ENCODE measurements at places on chromosomes 1 and 21. TPM values are rescaled to one million over a fixed set of nuclear protein-coding genes. Genes with fewer than 3 reads are reported as not detected.

DNA sequence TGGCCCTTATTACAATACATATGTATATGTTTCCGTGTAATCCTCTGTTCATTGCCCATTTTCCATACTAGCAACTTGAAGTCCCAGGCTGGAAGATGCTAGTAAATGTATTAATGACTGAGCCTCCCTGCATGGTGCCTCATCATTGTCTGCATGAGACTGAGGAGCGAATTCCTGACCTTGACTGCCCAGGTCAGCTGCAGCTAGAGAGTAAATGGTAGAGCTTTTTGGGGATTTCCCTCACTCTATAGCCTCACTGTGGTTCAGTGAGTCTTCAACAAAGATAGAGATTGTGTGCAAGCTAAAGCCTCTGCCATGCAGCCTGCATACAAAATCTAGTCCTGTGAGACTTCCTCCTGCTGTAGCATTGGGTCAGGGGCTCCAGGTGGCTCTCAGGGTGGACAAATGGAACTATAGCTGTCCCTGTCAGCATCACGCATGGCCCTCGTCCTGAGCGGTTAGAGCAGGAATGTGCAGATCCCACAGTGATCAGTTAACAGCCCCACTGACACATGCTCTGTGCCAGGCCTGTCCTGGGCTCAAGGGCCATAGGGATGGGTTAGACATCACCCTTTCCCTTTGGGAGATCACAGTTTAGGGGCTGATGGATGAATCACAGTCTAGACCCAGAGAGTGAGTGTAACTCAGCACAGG, 741.7 kb downstream of the MATN1 start:
- peaks cover 6% of the 10 kb centered on the region for H3K4me1 ChIP-seq
- no peak overlapping the region for H3K4me3 ChIP-seq
- no peaks in the 10 kb centered on the region for H3K36me3 ChIP-seq

Gene COL6A1
- total RNA-seq, result 156 TPM

GRCh38 chr21:45074818-45075595, 627 bp downstream of the ADARB1 start:
- H3K4me3 ChIP-seq, result peak overlapping the region; percentile 39
- H3K4me1 ChIP-seq, result peaks cover 16% of the 10 kb centered on the region
- DNase-seq, result no peak

DNA sequence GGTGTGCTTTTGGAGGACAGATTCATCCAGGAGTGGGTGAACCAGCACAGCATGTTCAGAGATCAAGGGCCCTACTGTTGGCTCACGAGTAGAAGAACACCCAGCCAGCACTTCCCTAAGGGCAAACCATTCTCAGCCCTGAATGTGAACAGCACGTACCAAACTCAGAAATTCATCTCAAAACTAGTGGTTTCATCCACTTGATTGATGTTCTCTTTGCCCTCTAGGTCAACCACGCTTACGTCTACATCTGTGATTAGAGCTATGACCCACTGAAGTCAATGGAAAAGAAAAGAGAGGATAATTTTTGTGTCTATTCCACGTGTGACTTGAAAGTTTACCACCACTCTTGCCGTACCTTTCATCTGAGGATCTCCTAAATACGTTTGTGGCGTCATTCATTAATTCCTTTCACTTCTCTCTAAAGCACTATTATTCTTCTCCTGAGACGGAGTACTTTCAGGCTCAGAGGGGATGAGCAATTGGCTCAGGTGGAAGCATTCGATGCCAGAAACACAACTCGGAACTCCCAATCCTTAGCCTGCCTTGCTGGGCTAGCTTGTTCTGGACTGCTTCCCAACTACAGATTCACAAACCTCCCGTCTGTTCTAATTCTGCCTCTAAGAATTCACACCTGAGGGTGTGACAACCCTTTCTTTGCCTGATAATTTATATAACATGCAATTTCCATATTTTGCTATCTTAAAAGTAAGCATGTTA, 57.3 kb upstream of the HIVEP3 start:
- H3K4me1 ChIP-seq, result peaks cover 3% of the 10 kb centered on the region
- H3K27ac ChIP-seq, result no peak overlapping the region
- no peak for DNase-seq
- no peak overlapping the region for H3K4me3 ChIP-seq
- H3K27me3 ChIP-seq, result no peaks in the 10 kb centered on the region
- no peaks in the 10 kb centered on the region for H3K36me3 ChIP-seq

- H3K27me3 ChIP-seq, result no peaks in the 10 kb centered on the region
- H3K27ac ChIP-seq, result no peak overlapping the region
- H3K4me1 ChIP-seq, result no peaks in the 10 kb centered on the region
- peaks cover 23% of the 10 kb centered on the region for H3K36me3 ChIP-seq
Observed at GRCh38 chr1:25967308-25967707, 30.6 kb downstream of the PAFAH2 start.

- peaks cover 60% of the 10 kb centered on the region for H3K4me1 ChIP-seq
- peaks cover 99% of the 10 kb centered on the region for H3K27me3 ChIP-seq
- peaks cover 6% of the 10 kb centered on the region for H3K36me3 ChIP-seq
- no peak for DNase-seq
Observed at GRCh38 chr1:18632783-18633421, 2.3 kb downstream of the PAX7 start.

DNA sequence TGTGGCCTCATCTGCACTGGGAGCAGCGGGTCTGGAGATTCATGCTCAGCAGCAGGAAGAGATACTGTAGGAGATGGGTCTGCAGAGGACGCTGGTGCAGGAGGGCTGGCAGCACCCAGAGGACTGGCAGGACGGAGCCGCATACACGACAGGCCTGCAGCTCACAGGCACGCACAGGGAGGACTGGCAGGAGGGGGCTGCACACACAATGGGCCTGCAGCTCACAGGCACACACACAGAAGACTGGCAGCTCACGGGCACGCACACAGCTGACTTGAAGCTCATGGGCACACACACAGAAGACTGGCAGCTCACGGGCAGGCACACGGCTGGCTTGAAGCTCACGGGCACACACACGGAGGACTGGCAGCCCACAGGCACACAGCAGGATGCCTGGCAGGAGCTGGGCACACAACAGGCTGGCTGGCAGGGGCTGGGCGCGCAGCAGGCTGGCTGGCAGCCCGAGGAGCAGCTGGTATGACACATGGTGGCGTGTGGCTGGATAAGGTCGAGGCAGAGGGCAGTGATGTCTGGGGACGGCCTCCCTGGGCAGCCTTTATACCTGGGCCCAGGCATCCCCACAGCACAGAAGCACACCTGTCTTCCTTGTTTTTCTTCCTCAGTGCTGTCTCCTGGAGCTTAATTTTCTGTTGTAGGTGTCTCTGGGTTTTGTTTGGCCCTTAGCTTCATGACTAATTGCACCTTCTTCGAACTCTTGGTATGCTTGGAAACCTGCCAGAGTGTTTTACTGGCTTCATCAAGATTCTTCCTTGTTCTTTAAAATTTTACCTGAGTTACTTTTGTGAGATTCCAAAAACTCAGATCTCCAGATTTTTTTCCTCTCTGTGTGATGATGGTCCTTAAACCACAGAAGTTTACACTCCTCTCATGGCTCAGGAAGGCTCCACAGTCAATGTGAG, at the start of gene KRTAP12-2:
Gene KRTAP12-2, minus strand, starts transcription at position 527 of the 920 bp plus-strand sequence. Its CDS starts 41 bp downstream, at position 486.
- no peaks in the 10 kb centered on the region for H3K27me3 ChIP-seq
- no peaks in the 10 kb centered on the region for H3K4me1 ChIP-seq
- DNase-seq, result no peak
- no peaks in the 10 kb centered on the region for H3K36me3 ChIP-seq
- no peak within 1 kb of the TSS for H3K27ac ChIP-seq

DNA sequence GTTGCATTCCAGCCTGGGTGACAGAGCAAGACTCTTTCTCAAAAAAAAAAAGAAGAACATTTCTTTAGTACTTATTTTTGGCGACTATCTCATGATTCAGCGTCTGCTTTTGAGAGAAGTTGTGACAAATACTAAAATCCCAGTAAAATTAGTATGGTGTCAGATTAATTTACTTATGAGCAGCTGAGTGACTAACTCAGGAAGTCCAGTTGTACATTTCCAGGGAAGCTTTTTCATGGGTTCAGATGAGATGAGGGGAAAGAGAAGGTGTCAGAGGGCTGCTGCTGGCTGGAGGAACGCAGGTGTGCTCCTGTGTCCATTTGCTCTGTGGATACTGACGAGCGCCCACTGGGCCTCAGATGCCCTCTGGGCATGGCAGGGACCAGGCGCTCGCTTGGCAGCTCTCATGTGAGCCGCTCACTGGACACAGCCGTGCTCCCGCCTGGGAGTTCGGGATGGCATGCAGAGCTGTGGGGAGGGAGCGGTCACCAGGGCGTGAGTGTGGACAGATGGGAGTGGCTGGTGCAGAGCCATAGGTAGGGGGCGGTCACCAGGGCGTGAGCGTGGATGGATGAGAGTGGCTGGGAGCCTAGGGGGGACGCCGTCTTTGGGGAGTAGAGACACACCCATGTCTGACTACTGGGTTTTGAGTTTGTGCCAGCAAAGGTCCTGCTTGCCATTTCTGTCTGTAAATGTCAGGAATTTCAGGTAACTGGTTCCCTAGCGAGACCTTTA, 55.0 kb downstream of the ADARB1 start:
- peaks cover 25% of the 10 kb centered on the region for H3K4me1 ChIP-seq
- peaks cover 9% of the 10 kb centered on the region for H3K36me3 ChIP-seq
- no peak for DNase-seq
- H3K27ac ChIP-seq, result peak overlapping the region; percentile 66
- H3K27me3 ChIP-seq, result no peaks in the 10 kb centered on the region

- peaks cover 9% of the 10 kb centered on the region for H3K27me3 ChIP-seq
- no peak within 1 kb of the TSS for H3K27ac ChIP-seq
- peaks cover 14% of the 10 kb centered on the region for H3K4me1 ChIP-seq
- no peaks in the 10 kb centered on the region for H3K36me3 ChIP-seq
- peak; percentile 45 for DNase-seq
Observed at GRCh38 chr1:233327651-233328141, at the start of gene MAP3K21. Gene MAP3K21 (plus strand): TSS chr1:233327724. CDS start chr1:233328029, 305 bp downstream.

- peaks cover 4% of the 10 kb centered on the region for H3K27me3 ChIP-seq
- no peak overlapping the region for H3K27ac ChIP-seq
- no peaks in the 10 kb centered on the region for H3K36me3 ChIP-seq
- H3K4me1 ChIP-seq, result peaks cover 23% of the 10 kb centered on the region
Observed at GRCh38 chr1:16718908-16719533, 21.3 kb upstream of the RNU1-4 start.

- H3K4me1 ChIP-seq, result no peaks in the 10 kb centered on the region
- DNase-seq, result no peak
- H3K36me3 ChIP-seq, result no peaks in the 10 kb centered on the region
- H3K27ac ChIP-seq, result no peak overlapping the region
- no peaks in the 10 kb centered on the region for H3K27me3 ChIP-seq
Observed at GRCh38 chr1:171366816-171367215, 52.8 kb downstream of the FMO4 start.

Measured in spinal cord (tissue), 10 donors.